ENCODE measurements at places on chromosomes 2 and 18.

- no peak for DNase-seq
Observed at GRCh38 chr2:209534228-209534627, 110.4 kb downstream of the MAP2 start.

DNA sequence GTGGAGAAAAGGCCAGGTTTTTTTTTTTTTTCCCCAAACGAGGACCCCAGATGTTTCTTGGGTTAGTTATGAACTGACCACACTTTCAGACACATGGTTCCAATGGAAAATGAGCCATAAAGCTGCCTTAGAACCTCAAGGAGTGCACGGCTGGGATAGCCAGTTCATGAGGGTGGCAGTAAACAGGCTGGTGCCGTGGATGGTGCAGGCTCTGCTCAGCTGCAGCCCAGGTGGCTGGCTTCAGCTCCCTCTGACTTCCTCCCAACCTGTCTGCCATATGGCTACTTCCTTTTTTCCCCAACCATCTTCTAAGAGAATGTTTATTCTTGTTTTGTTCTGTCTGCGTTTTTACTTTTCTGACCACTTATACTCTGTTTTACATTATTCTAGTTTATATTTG, 109.8 kb upstream of the LMAN1 start:
- no peak for DNase-seq

- DNase-seq = no peak
Observed at GRCh38 chr2:234377761-234378391, 119.0 kb downstream of the ARL4C start.

- DNase-seq = no peak
Observed at GRCh38 chr2:98579926-98580325, 28.4 kb downstream of the COA5 start.

DNA sequence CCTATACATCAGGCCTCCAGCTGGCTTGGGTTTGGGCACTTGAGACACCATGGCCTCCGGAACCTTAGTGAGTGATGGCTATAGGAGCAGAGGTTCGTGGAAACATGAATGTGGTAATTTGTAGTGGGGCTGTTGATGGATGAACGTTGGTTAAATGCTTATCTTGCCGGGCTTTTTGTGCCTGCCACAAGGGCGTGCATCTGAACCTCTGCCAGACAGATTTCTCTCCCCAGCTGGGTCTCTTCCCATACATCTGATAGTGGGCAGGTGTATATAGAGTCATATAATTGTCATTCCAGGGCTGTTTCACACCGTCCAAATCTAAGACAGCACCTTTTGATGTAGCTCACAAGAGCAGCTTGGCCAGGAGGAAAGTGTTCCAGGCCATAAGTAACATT, 14.7 kb downstream of the LAMA3 start:
- DNase-seq = no peak

DNA sequence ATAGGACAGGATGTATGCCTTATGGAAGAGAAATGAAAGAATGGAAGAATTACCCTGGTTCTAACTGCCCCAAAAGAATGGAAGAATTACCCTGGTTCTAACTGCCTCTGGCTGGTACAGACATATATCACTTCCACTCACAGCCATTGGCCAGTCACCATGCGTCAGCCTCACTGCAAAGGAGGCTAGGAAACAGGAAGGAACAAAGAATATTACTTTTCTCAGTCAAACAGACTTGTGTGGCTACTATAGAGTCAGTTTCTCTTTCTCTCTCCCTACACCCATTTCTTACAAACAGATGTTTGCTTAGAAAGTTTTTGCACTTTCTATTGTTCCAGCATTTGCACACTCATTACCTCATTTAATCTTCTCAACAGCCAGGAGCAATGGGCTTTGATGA, 1111.1 kb upstream of the KLHL29 start:
- no peak for DNase-seq

DNA sequence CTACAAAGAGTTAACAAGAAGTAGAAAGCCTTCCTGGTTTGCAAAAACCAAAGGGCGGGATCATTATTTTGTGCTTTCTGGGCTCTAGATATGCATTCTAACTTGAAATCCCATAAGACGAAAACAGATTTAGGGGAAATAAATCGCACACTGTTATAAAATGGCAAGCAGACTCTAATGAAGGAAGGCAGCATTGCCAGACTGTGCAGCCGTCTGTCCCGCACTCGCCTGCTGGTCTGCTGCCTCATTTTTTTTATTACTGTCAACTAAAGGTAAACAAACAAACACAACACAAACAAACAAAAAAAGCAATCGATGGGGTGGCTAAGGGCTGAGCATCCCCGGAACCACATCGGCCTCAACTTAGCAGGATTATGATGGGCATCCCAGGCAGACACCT, 24.4 kb downstream of the ZNF521 start:
- DNase-seq = no peak

Measured in HTR-8/SVneo (cell line).